ENCODE measurements at places on chromosomes 6 and 20.

DNA sequence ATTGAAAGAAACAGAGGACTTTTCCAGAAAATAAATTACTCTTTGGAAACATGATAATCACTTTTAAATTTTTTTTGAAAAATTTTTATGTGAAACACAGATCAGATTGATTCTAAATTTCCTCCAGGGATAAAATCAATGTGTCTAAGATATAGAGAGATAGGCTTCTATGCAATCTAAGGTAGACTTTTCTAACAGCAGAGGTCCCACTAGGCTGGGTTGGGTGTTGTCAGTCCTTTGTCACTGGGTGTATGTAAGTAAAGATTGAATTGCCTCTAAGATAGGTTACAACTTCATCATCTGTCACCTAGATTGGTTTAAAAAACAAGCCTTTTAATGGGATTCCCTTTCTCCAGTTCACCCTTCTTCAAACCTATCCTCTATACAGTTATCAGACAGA lies 449.9 kb downstream of the DHX35 start:
- DNase-seq: no peak

DNA sequence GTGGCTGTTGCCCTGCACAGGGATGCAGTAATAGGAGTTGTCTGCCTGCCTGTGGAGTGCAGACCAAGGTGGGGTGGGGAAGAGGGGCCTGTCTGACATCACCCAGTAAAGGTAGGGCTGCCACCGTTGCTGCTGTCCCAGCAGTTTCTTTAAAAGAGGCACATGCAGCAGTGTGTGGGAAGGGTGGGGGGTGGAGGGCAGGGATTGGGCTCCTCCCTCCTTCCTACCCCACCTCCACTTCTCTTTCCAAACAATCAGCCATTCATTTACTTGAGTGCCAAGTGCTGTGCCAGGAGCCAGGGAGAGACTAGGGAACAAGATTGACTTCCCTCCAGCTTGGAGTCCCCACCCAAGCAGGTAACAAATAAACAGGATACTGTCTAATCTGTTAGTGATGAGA lies 66.8 kb upstream of the MYL9 start:
- no peak for DNase-seq

- no peak for DNase-seq
Observed at GRCh38 chr6:56242346-56242745, 5.0 kb downstream of the COL21A1 start.

- no peak for DNase-seq
Observed at GRCh38 chr6:129793447-129793846, 67.7 kb downstream of the TMEM244 start.

DNA sequence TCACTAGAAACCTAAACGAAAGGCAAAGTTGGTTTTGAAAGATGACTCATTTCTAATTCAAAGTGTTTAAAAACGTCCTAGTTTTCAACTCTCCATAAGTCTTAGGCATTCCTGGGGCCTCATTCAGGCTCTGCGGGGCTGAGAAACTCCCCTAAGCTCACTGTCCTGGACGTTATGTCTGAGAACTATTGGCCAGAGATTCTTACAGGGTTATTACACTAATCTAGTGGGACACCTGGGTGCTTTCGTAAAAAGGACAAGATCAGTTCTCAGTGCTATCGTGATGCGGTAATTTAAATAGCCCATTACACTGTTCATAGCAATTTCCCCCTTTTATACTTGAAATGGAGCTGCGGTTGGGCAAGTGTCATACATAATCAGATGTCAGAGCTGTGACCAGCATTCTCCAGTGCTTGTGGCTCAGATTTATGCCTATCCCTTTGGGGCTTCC lies 280.9 kb downstream of the QKI start:
- DNase-seq: no peak

GRCh38 chr6:101760843-101761621 lies 367.5 kb downstream of the GRIK2 start:
- DNase-seq: no peak

GRCh38 chr6:20173833-20174792 lies 38.2 kb downstream of the MBOAT1 start:
- no peak for DNase-seq

- no peak for DNase-seq
Observed at GRCh38 chr6:169200893-169201514, 52.6 kb downstream of the THBS2 start.

- DNase-seq: peak; percentile 65
Observed at GRCh38 chr20:34709044-34709830, 5.1 kb downstream of the TP53INP2 start.

DNA sequence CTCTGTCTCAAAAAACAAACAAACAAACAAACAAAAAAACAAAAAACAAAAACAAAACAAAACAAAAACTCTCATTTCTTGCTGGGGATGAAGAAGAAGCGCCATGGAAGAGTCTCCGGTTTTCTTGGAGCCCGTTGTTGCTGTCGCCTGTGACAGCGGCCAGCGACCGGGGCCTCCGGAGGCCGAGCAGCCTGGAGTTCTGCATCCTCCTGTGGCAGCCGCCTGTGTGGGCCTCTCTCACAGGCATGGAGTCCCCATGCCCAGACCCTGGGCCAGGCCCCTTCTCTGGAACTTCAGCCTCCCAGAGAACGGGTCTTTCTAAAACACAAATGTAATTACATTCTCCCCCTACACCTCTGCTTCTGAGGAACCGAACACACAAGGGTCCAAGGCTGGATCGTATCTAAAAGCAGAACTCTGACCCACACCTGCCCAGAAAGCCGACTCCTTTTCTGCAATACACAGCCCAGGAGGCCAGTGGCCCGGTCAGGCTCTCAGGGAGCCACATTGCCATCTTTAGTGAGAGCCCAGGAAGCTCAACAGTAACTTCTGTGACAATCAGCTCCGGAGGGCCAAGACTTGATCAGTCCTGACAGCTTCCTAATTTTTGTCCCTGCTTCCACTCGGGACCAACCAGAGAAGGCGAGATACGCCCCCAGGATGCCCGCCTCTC lies 18.5 kb downstream of the DACT2 start:
- no peak for DNase-seq

DNA sequence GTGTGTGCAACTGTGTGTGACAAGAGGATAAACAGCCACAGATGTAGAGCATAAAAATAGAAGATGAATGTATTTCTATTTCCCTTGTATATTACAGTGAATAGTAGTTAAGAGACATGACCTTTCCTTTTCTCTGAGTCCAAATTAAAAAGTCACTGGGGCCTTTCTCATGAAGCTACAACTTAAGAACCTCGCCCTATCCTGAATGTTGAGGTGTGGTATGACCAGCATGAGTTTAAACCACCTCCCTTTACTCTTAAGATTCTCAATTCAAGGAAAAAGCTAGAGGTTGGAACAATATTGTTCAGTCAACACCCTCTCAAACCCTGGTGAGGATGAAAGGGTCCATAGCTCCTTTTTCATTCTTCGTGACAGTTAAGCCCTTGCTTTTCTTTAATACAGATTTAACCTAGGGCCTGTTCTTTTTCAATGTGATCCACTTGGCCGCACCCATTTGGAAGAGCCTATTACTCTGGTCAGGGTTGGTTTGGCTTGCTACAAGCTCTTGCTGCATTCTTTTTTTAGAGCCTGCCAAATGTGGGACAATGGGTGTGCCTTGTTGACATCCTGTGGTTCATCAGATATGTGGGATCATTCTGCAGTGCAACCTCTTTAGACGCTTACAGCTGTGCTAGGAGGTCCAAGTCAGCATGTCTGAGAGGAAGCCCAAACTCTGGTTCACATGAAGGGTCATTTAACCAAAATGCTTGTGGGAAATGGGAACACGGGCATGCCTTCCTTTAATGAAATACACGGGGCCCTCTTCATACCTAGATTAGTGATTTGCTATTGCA lies 290.0 kb downstream of the HAO1 start:
- no peak for DNase-seq

DNA sequence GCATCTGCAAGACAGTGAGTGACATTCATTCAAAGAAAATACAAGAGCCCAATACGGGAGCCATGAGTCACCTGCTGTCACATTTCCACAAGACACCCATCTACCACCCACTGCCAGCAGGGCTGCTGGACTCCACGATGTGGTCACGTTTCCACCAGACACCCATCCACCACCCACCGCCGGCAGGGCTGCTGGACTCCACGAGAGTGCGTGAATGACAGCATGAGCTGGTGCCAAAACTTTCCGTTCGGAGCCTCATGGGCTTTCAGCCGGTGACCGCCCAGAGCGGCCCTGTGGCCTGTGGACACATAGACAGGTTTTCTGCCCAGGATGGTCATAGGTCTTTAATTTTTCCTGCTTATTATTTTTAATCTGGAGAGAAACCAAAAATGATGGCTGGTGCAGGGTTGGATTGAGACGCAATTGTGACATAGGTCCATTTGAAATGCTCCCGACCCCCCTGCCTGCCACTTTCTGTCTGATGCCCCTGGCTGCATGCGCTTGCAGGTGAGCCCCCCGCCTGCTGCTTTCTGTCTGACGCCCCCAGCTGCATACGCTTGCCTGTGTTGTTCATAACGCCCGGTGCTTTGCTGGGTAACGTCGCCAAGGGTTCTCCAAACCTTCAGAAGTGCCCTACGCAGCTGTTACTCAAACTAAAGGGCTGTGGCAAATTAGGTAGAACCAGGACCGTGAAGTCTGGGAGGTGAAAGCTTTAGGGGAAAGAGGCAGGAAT lies 59.1 kb upstream of the SMOC2 start:
- no peak for DNase-seq

DNA sequence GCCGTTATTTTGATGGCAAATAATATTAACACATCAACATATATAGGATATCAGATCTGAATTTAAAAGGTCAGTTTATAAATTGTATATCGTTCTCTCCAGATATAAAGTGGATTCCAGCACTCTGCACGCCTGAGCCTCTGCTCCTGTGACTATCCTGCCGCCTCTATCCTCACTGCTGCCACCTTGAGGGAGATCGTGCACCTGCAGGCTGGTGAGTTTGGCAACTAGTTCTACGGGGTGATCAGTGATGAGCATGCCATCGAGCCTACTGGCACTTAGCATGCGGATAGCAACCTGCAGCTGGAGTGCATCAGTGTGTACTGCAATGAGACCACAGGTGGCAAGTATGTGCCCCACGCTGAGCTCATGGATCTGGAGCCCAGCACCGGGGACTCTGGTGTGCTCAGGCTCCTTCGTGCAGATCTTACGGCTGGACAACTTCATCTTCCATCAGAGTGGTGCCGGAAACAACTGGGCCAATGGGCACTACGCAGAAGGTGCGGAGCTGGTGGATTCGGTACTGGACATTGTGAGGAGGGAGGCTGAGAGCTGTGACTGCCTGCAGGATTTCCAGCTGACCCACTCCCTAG lies 84.9 kb downstream of the FBXO5 start:
- peak; percentile 56 for DNase-seq

- DNase-seq: no peak
Observed at GRCh38 chr6:168648240-168649125, 207.5 kb downstream of the SMOC2 start.

GRCh38 chr6:40988634-40989033 lies 50.4 kb downstream of the UNC5CL start:
- DNase-seq: no peak

DNA sequence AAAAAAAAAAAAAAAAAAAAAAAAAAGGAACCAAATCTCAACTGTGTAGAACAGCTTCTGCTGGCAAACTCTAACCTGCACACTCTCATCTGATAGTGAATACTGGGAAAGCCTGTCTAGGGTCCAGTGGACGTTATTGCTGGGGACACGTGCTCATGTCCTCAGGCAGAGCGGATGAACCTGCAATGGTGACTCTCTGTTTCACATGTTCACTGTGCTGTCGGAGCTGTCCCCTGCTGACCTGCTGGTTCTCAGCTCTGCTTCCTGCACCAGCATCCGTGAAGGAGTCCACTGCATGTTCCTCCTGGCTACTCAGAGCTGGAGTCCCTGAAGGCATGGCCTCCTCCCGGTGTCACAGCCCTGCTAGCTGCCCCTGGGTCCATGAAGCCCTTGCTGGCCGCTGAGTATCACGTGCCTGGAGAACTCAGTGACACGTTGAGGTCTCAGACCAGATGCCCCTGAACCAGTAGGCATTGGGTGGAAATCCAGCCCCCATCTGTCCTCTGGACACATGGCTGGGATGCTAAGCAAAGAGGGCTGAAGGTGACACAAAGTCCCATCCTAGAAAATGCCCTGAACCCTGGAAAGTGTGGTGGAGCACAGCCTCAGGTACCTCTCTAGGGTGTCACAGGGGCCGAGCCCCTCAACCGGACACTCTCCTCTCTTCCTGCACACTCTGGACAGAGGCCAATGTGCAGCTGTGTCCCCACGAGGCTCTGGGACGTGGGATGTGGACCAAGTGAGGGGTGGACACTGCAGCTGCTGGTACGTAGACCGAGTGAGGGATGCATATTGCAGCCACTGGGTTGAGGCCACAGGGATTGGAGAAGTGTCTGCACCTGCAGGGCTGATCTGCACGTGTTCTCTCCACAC lies 54.9 kb upstream of the FRMD1 start:
- DNase-seq: no peak

- peak; percentile 21 for DNase-seq
Observed at GRCh38 chr6:149938571-149939355, 3.1 kb upstream of the ULBP2 start.

- DNase-seq: no peak
Observed at GRCh38 chr20:58342104-58342945, 32.8 kb downstream of the RAB22A start.

DNA sequence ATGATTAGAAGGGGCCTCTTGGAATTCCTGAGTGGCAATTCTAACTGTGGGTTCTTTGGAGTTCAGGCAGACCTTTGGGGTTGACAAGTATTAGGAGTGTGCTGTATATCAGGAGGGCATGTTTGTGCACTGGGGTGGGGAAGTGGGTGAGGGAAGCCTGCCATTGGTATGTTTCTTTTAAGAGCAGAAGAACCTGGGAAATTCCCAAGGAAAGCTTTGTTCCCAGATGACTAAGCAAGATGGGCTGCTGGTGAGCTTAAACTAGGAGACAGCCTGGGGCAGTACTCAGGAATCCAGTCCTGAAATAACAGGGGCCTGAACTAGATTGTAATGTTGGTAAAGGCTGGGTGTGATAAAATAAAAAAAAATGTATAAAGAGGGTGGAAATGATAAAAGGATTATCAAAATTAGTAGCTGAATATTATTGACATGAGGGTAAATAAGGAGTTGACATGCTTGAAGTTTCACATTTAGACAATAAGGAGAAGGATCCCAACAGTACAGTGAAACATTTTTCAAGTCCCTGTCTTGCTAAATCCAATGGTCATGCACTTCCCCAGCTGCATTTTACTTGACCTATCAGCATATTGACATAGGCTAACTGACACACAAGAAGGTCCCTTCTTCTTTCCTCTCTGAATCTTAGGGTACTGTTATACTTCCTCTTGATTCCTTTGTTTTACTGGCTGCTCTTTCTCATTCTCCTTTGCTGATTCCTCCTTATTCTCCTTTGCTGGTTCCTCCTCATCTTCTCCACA lies 18.4 kb upstream of the IFNGR1 start:
- no peak for DNase-seq

Data from stimulated activated CD4-positive, alpha-beta T cell treated with anti-CD3 and anti-CD28 coated beads, Interleukin-1b, Interleukin-23, amount 100 ng/mL, for 4 hours (primary cell).